ENCODE measurements at places on chromosomes 4 and X. TPM values are rescaled to one million over a fixed set of nuclear protein-coding genes. Genes with fewer than 3 reads are reported as not detected.

GRCh38 chrX:119266364-119266995 is 30.4 kb downstream of the PGRMC1 start:
- peaks cover 2% of the 10 kb centered on the region for H3K27me3 ChIP-seq
- H3K4me1 ChIP-seq = peaks cover 5% of the 10 kb centered on the region
- H3K27ac ChIP-seq = no peak overlapping the region
- DNase-seq = no peak

Gene DCAF4L1
- total RNA-seq = 0.24 TPM

DNA sequence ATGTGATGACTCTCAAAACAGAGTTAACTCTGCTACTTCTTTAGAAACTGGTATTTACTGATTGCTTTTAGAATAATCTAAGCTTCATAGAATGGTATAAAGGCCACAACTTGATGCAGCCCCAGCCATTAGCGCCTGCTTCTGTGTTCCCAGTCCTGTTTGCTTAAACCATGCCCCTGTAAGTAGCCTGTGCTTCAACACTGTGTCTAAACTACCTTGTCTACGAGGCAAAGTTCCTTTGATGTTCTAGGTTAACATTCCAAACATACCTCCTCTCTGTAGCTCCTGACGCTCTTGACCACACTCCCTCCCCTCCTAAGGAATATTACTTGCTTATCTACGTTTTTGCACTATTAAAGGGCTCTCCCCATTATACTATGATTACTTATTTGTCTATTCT is 352.5 kb upstream of the ADGRL3 start:
- no peak overlapping the region for H3K4me3 ChIP-seq
- no peaks in the 10 kb centered on the region for H3K4me1 ChIP-seq
- H3K27ac ChIP-seq = no peak overlapping the region

Gene ACE2
- total RNA-seq = not detected

Gene RAB33A
- total RNA-seq = 16.7 TPM

Gene NAP1L3
- total RNA-seq = 33.2 TPM

Gene TRIM61
- not detected for total RNA-seq

DNA sequence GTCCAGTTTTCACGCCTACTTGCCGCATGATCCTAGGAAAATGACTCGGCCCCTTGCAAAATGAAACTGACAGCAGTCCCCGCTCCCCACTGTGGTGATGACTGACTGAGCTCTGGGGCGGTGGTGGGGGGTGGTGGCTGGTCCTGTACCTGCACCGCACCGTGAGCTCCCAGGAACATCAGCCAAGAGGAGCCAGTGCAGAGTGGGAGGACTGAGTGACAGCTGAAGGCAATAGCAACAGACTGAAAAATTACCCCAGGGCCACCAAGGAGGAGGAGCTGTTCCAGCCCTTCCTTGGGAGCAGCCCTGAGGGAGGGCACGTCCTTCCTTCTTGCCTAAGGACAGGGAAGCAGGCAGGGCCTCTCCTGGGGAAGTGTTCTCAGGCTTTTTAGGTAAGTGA is 2.4 kb upstream of the C4orf50 start:
- H3K4me3 ChIP-seq = no peak overlapping the region
- H3K27ac ChIP-seq = no peak overlapping the region
- peaks cover 48% of the 10 kb centered on the region for H3K27me3 ChIP-seq
- DNase-seq = peak; percentile 41

GRCh38 chr4:28351826-28352225 is 1491.2 kb downstream of the STIM2 start:
- no peaks in the 10 kb centered on the region for H3K36me3 ChIP-seq
- no peak overlapping the region for H3K27ac ChIP-seq
- no peaks in the 10 kb centered on the region for H3K4me1 ChIP-seq
- DNase-seq = no peak
- no peaks in the 10 kb centered on the region for H3K27me3 ChIP-seq
